GM13976 (cell line): ENCODE measurements at places on chromosomes 1 and 21.
A peak's percentile ranks its signal among the peaks of the same experiment; 100 is the strongest.

DNA sequence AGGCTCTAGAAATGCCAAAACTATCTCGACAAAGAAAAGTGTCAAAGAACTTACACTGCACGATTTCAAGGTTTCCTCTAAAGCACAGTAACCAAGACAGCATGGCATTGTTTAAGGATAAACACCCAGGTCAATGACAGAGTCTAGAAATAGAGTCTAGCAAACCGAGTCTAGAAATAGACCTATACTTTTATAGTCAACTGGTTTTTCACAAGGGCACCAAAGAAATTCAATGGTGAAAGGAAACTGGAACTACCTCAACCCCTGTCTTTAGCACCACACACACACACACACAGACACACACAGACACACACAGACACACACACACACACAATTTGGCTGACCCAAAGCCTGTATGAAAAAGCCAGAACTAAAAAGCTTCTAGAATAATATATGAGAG, 67.1 kb upstream of the PGBD5 start:
- DNase-seq: no peak

DNA sequence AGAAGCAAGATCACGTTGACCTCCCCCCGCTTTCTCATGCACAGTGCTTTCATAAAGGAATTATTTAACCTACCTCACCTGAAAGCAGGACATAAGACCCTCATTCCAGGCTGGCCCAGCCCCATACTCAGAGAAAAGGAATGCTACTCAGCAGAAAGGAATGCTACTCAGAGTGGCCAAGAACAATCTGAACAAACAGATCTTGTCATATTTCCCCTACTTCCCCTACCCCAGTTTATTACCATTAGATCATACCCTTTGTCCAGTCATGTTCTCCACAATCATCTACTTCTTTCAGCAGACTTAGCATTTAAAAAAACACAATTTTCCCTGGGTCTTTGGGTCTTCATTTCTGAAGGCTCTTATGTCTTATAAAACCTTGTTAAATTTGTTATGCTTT, 89.8 kb downstream of the SLC16A1 start:
- no peak for DNase-seq

DNA sequence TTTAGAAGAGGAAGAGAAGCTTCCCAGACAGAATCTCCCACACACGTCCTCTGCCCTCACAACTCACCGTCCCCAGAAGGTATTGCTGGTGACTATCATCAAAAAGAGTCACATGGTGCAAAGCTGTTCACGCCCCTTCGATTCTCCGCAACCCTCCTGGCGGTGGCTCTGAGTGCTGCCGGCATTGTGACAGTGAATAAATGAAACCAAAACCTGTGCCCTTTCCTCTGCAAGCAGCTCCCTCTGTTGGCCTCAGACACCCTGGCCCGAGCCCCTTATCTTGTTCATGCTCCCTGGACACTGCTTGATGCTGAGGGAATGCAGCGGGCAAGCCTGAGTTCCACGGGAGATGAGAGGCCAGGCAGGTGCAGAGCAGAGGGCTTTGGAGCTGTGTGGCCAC, 510.3 kb downstream of the NPHP4 start:
- peak; percentile 44 for DNase-seq

DNA sequence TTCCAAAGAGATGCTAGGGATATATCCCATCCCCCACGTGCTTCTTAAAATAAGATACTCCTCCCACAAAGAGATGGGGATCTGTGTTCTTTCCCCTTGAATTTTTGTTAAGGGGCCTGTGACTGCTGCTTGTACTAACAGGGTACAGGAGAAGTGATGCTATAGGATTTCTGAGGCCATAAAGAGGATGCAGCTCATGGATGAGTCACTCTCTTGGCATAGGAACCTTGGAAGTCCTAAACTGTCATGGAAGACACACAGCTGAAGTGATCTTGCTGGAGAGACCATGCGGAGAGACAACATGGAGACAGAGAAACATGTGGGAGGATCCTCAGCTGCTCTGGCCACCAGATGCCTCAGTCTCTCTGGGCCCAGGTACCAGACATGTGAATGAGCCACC, 157.2 kb downstream of the S1PR1 start:
- DNase-seq: no peak

GRCh38 chr1:228424685-228425660, 8.3 kb upstream of the TRIM17 start:
- DNase-seq: no peak

GRCh38 chr1:70401974-70402373, 9.1 kb upstream of the CTH start:
- DNase-seq: no peak
